ENCODE measurements at places on chromosomes 11 and 22.

GRCh38 chr11:27028561-27028965 lies 12.1 kb upstream of the BBOX1 start:
- DNase-seq = no peak

GRCh38 chr11:71476926-71477640 lies 24.1 kb downstream of the NADSYN1 start:
- DNase-seq = no peak

DNA sequence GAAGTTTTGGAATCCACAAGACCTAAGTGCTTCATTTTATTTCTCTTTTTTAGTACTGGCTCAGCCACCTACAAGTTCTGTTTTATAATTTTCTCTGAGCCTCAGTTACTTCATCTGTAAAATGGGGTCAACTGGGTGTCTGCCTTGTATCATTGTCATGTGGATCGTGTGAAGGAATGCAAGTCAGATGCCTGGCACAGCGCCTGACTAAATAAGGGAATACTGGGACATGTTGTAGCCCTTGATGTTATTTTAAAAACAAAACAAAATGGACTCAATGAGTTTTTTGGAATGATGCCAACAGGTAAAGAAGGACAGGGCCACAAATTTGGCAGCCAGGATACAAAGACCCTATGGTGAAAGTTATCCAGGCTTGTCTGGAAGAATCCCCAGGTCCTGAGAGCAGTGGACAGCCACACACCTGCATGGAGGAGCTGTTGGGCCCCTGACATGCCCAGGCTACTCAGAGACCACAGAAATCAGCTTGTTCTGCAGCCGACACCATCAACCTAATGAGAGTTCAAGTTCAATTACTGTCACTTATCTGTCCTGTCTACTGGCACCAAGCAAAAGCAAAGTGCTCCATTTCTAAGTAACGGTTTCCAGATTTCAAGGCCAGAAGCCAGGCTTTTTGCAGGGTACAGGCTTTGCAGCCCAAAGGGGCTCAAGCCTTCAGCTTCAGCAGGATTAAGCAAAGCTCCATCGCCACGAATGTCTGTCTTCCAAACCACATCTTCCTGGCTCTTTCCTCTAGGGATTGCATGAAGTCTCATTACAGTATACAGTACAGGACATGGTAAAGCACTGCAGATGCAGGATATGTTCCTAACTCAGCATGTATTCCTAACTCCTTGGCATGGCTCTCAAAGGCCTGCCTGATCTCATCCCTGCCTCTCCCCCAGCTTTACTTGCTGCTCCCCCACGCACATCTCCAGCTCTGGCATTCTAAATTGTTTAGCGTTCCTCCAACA lies 18.4 kb downstream of the DKK3 start:
- DNase-seq = no peak

DNA sequence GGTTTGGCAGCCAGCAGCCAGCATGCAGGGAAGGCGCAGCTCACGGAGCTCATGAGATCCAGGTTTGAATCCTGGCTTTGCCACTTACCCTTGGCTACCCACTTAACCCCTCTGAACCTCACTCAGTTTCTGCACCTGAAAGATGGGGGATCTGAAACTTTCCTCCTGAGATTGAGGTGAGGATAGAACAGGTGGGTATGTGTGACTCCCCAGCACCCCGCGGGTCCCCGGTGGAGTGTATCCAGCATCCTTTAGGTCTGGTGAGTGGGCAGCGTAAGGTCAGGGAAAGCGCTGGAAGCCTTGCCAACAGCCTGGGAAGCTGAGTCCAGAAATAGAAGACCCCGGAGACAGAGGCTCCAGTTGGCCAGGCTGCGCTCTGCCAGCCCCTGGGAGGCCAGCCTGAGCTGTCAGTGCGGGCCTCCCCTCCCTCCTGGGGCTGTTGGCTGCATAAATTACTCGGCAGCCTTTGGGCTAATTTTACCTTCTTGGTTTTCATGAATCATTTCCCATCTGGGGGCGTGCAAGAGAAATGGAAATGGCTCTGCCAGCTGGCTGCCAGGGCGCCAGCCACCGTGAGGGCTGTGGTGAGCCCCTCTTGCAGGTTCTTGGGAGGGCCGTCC lies 17.6 kb downstream of the PRDM11 start:
- DNase-seq = no peak

DNA sequence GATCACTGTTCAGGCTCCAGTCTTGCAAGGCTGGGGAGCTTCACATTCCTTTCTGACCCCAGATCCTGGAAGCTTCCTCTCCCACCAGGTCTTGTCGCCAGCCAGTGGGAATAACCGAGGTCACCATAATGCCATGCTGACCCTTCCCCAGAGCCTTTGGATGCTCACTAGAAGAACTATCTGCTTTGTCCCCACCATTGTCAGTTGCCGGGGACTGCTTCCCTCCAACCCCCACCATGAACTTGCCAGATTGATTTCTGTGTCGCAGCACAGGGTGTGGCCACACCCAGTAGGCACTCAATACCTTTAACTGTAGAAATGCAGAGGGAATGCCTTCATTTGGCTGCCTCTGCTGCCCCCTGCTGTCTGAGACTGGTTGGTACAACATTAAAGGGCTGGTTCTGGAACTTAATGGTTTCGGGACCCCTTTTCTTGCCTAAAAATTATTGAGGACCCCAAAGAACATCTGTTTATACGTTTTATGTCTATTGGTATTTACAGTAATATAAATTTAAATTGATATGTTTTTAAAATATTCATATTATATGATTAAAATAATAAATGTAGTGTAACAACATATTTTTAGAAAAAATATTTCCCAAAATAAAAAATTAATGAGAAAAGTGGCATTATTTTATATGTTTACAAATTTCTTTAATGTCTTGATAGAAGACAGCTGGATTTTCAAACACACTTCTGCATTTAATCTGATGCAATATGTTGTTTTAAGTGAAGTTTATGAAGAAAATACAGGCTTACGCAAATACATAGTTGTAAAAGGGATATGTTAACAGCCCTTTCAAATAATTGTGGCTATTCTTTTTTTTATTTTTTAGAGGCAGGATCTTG lies 6.7 kb upstream of the GDPD5 start:
- no peak for DNase-seq

DNA sequence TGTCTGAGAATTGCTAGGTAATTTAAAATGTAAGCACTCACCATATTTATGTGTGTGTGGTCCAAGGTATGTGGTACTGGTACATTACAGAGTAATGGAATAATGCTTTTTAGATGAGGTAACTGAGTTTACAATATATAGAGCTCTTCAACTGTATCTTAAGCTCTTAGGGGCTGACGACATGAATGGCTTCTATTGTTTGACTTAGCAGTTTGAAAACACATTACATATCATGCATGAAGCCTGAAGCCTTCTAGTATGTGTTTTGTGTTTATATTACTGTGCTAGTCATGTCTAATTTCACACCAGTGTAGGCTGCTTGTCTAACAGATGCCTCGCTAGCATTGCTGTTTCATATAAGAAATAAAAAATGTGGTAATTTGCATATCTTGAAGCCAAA lies 37.2 kb downstream of the GAS2 start:
- no peak for DNase-seq

GRCh38 chr22:30373331-30374325 lies 13.6 kb downstream of the RNF215 start:
- no peak for DNase-seq

DNA sequence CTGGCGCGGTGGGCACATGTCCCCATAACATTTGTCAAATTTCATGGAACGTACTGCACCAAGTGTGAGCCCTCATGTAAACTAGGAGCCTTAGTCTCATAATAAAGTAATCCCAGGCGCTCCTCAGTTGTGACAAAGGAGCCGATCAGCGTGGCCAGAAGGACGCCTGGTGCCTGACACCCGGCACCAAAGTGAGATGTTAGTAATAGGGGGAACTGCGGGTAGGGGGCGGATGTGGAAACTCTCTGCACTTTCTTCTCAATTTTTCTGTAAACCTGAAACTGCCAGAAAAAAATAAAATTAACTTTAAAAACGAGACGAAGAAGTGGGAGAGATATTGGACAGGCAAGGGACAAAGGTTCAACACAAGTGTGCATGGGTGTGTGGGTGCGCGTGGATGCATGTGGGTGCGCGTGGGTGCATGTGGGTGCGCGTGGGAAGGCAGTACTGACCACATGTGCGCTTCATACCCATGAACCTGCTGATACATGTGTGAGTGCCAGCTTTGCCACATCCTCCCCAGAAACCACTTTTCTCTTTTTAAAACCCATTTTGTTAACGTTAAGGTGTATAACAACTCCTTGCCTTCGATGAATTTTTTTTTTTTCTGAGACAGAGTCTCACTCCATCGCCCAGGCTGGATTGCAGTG lies 55.4 kb upstream of the LINC01488 start:
- DNase-seq = no peak

GRCh38 chr22:42586381-42586780 lies 28.3 kb downstream of the POLDIP3 start:
- no peak for DNase-seq

- DNase-seq = no peak
These were observed 5.8 kb downstream of the POLDIP3 start for GRCh38 chr22:42608823-42609361.

GRCh38 chr11:79294845-79295731 lies 145.7 kb downstream of the TENM4 start:
- DNase-seq = no peak

DNA sequence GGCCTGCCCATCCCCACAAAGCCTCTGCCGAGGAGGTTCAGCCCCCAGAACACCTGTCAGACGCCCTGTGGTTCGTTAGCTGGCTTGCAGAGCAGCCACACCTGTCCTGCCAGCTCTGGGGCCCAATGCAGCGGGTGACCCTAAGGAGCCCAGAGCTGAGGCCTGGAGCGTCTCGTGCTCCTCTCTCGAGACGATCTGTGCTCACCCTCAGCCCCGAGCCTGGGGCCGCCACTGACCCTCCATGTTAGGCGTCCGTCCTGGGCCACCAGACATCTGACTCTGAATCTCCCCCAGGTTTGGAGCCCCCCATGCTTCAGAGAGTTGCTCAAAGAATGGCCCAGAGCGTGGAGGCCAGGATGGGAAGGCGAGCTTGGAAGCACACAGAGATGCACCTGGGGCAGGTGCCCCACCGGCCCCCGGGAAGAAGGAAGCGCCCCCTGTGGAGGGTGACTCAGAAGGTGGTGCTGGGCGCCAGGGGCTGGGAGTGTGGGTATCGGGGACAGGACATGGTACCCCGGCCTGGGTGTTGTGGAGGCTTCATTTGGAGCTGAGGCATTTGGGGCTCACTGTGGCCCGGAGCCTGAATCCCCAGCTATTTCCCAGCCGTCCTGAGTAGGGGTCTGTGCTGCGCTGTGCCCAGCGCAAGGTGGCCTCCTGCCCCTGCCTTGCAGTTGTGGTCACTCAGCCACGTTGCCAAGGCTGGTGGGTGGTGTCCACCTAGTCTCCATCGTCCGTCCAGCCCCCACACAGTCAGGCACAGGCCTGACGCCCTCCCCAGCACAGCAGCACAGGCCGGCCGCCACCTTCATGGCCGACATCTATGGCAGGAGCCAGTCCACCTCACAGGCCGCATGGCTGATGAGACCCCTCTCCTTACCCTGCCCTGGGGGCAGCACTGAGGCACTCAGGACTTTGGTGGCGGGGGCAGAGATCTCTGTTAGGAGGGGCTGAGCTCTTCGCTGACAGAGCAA lies 36.2 kb downstream of the SBF1 start:
- no peak for DNase-seq

GRCh38 chr22:49371325-49372110 lies 456.2 kb downstream of the BRD1 start:
- no peak for DNase-seq

DNA sequence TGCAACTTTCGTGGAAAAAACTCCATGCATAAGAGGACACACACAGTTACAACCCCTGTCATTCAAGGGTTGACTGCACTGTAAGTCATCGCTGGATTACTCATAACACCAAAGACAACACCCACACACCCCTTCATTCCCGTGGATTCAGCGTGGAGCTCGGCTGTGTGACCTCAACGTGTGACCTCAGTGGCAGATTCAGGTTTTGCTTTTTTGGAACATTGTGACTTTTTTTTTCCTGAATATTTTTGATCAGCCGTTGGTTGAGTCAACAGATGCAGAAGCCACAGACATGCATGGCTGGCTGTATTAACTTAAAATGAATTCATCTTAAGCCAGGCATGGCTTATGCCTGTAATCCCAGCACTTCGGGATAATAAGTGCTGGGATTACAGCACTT lies 19.7 kb upstream of the MUC5AC start:
- no peak for DNase-seq
